ENCODE measurements at places on chromosomes 3 and 15.
A peak's percentile ranks its signal among the peaks of the same experiment; 100 is the strongest.

DNA sequence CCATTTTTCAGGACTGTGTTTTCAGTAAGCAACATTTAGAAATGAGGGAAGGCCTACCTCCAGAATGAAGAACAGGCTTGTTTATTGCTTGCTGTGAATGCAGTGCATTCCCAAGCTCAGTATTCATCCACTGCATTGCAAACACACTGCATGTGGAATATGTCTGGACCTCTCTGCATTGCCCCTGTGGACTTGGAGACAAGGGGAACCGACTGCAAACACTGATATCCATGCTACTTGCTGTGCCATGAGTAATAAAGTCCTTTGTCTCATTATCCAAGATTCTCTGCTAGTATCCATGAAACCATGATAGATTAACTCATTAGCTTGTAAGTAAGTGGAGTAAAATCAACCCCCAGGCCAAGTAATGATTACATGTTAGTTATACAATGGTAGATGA, 301.2 kb upstream of the NR2E3 start:
- DNase-seq: no peak

- DNase-seq: no peak
Observed at GRCh38 chr3:179970746-179971145, 66.0 kb downstream of the PEX5L start.

DNA sequence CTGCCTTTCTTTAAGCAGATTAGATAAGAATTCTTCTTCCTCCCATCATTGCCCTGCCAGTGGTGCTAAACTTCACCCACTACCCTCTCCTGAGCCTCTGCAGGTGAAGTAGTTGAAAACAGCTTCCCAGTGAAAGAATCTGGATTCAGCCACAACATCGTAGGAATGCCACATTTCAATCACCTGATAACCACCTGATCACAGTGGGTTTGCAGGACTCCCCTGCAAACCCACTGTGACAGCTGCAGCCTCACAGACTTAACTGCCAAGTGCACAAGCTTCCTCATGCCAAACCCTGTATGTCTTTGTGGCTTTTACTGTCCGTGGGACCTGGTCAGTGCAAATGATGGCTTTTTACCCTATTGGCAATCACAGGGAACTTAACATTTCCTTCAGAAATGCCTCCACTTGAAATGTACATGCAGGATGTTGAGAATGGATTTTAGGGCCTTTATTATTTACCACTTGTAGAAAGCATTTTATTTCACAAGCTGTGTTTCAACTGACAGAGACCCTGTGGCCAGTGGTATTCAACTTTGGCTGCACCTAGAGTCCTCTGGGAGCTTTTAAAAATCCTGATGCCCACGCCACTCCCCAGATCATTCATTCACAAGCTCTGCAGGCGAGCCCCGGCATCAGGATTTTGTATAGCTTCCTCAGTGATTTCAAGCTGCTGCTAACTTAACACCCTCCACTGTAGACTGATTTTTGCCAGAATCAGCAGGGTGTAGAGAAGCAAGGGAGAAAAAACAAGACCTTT, 49.1 kb downstream of the OXNAD1 start:
- DNase-seq: no peak

GRCh38 chr15:99057697-99058420, 47.0 kb upstream of the SYNM start:
- DNase-seq: no peak

DNA sequence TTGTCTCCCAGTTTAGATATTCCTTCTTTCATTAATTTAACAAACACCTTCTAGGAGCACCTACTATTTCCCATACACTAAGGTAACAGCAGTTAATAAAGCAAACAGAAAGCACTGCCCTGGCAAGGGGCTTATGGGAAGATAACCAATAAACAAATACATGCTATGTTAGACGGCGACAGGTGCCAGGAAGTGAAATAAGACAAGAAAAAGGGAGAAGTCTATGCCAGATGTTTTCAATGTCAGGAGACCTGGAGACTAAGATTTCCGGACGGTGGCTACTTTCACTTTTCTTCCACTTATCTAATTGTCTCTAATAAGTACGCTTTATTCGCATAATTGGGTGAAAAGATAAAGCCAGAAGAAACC, 32.5 kb upstream of the ZNF445 start:
- peak; percentile 30 for DNase-seq

DNA sequence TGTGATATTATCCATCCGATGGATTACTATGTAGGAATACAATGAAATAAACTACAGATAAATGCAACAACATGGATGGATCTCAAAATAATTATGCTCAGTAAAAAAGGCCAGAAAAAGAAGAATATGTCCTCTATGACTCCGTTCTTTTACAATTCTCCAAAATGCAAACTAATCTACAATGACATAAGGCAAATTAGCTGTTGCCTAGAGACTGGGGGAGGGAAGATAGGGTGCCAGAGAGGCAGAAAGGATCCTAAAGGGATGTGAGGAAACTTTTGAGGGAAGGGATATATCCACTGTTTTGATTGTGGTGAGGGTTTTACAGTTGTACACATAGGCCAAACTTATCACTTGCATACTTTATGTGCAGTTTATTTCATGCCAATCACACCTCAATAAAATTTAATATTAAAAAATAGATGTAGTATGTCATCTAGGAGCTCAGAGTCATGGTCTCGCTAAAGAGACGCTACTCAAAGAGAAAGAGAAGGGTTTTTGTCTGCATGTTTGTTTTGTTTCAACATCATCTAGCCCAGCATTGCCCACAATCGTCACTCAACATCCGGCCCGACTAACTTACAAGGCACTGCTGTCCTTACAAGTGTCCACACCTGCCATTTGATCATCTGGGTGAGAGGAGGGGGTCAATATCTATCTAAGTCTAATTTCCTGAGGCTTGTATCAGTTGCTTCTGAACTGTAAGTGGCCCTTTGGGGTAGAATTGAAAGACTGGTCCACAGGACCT, 29.5 kb downstream of the HES1 start:
- DNase-seq: no peak

GRCh38 chr15:39139431-39140059, 441.3 kb upstream of the THBS1 start:
- no peak for DNase-seq

All from AML-193 (cell line).